ENCODE measurements at places on chromosomes 7 and 10.

DNA sequence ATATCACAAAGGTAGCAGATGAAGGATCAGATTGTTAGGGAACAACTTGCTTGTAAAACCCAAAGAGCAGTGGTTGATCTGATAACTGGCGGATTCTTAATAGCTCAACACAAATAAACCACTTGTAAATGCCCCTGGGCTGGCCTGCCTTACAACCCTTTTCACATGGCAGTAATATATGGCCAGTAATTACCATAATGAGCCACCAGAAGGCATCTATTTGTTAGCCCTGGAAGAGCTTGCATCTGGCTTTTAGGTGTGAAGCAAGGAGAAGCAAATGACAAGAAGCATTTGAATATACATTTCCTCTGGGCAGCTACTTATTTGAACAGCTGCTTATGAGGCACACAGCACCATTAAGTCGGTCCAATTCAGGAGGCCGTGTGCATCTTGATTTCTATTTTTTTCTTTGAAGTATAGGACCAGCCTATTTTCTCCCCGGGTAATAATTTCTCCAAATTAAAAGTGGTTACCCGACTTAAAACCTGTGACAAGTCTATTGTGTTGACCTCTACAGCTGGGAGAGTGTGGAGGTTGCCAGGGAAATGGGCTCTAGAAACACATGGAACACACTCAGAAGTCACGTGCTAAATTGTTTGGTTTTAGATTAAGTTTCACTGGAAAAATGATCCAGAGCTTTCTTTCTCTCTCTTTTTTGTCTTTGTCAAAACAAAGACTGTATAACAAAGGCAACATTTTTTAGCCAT, 113.4 kb downstream of the SEM1 start:
- no peak for DNase-seq

DNA sequence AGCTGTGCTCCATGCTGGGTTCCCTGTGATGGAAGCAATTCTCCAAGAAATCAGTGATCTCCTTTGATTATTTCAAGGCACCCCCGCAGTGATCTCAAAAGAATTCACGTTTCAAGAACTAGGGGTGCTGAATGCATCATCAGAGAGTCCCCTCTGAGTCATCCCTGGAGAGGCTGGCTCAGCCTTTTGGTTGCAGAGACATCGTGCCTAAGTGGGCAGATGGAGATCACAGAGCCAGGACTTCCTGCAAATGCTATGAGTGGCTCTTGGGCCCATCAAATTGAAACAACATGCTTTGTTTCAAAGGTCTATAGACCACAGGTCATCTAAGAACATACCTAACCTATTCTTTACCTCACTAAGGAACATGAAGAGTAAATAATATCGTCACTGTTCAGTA, 41.5 kb upstream of the PLEKHA1 start:
- no peak for DNase-seq

DNA sequence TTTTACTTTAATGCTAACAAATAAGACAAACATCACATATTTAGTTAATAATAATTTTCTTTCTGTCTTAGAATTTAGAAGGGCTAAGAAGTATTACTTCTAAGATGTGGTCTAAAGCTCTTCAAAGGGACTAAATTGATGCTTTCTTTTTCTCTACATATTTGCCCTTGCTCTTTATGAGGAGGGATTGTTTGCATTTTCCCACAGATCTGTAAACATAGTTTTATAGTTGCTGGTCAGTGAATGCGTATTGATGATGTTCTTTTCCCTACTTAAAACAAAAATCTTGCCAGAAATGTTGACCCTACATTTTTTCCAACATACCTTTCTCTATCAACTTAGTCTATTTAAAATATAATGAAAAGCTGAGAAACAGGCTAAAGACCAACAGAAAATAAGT, 372.4 kb upstream of the LRGUK start:
- DNase-seq, result no peak

DNA sequence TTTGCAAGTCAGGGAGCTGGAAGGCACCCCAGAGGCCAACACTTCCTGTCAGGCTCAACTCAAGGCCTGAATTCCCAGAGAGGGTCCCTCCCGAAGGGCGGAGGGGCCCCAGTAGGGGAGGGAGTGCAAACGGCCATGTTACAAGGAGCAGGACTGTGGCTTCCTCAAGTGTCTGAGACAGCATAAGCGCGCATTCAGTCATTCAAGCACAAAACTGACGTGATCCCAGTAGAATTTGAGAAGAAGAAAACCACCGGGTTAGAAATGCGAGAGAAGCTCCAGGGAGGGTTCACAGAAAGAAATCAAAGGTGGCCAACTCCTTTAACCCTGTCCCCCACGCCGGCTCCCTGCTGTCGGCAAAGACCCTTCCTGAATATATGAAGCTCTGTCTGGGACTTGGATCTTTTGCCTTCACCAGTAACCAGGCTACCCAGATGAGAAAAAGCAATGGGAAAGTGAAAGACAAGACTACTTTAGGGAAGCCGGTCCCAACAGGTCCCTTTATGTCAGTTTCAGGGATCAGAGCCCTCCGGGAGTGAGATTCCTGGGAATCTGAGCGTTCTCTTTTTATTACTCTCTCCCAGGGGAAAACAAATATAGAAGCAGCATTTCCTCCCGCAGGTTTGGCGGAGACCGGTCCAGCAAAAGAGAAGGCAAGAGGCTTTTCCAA, 1.3 kb downstream of the AFAP1L2 start:
- DNase-seq, result no peak

DNA sequence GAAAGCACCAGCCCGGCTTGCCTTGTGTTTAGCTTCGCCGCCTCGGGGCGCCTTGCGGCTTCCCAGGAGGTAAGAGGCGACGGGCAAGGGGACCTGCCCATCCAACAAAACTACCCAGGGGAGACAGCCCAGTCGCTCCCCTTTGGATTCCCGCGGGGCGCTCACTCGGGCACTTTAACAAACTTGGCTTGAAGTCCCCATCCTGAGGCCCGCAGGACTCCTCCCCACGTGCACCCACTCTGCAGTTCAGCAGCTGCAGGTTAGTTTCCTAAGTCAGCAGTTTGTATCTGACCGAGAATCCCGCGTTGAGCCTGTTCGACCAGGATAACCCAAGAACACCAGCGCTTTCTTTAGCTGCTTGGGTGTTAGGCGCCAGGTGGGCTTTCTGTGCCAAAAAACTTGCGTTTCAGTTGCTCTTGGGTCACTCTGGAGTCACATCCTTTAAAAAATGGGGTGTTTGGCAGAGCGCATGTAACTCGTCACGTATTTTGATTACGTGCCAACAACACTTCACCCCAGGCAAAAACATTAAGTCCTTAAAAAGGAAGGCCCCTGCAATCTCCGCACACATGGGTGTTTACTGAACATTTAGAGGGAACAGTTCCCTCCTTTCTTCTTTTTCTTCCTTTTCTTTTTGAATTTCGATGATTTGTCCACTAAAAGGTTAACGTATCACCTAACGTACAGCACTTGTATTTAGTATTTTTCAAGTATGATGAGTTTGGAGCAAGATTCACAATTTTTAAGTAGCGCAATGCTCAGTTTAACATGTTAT, 876 bp downstream of the DNAH11 start:
- DNase-seq, result no peak

GRCh38 chr7:542131-542712, 22.6 kb upstream of the PDGFA start:
- DNase-seq, result no peak

GRCh38 chr7:77288676-77289320, 89.2 kb upstream of the FGL2 start:
- DNase-seq, result no peak

DNA sequence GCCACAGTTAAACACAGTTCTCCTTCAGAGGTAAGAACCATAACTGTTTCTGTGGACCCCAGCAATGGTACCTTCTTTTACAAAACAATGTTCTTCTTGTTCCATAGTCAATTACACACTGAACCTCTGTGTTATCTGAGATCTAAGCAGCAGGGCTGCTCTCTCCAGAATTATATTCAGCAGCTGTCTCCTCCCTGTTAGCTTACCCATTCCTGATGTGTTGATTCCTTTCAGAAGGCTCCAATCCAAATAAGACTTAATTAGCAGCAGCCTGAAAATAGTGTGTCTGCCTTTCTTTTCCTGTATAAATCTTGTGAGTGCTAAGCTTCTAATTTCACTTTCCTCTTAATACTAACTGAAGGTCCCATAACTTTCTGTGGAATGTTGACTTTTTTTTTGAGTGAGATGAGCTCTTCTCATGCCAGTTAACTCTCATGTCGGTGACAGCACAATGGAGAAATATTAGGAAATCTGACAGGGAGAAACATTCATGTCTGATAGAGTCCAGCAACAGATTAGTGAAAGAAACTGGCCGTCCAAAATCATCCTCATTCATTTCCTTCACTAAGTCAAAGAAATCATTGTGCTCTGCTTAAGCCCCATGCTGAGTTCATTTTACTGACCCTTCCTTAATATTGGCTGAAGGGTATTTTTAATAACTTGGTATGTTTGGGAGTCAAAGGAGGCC, 226.5 kb downstream of the PRKG1 start:
- DNase-seq, result no peak

Measured in uterus (tissue), 4 donors.